ENCODE measurements at places on chromosomes 1 and 21. TPM values are rescaled to one million over a fixed set of nuclear protein-coding genes. Genes with fewer than 3 reads are reported as not detected.

SYNC gene
- 17.7 TPM for total RNA-seq

ZSWIM5 gene
- total RNA-seq = 0.56 TPM

LCE3D gene
- 2.4 TPM for total RNA-seq

DNAI4 gene
- total RNA-seq = 0.39 TPM

SMIM1 gene
- 1.7 TPM for total RNA-seq
